ENCODE measurements at places on chromosomes 6 and 20.

- DNase-seq: no peak
Observed at GRCh38 chr6:84681693-84682326, 82.6 kb downstream of the TBX18 start.

GRCh38 chr20:22560817-22561216 lies 23.6 kb downstream of the FOXA2 start:
- DNase-seq: no peak

- peak; percentile 85 for DNase-seq
Observed at GRCh38 chr6:106098383-106099234, 12.5 kb downstream of the PRDM1 start.

GRCh38 chr6:159728531-159728964 lies 1.2 kb downstream of the WTAP start:
- DNase-seq: no peak

DNA sequence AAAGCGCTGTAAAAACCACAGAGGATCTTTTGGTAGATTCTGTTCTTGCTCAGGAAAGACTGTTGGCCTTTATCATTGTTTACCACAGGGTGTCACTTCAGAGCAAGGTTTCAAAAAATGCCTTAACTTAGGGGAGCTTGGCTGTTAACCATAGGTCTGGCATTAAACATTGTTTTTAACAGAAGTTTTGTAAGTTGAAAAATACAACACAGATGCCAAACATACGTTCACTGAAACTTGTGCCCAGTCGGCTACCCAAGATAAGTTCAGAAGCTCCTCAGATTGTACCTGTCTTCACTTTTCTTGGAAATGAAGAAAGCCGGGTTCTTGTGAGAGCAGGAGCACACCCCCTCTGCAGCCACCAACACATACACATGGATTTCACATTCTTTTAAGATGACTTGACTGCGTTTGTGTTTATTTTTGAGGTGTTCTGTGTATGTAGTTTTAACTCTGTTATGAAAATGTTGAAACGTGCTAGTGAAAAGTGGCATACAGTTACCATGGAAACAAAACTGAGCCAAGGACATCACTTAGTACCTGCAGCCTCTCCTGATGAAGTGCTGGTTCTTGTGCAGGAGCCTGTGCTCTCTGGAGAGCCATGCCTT lies 64.9 kb downstream of the SYCP2L start:
- DNase-seq: no peak

DNA sequence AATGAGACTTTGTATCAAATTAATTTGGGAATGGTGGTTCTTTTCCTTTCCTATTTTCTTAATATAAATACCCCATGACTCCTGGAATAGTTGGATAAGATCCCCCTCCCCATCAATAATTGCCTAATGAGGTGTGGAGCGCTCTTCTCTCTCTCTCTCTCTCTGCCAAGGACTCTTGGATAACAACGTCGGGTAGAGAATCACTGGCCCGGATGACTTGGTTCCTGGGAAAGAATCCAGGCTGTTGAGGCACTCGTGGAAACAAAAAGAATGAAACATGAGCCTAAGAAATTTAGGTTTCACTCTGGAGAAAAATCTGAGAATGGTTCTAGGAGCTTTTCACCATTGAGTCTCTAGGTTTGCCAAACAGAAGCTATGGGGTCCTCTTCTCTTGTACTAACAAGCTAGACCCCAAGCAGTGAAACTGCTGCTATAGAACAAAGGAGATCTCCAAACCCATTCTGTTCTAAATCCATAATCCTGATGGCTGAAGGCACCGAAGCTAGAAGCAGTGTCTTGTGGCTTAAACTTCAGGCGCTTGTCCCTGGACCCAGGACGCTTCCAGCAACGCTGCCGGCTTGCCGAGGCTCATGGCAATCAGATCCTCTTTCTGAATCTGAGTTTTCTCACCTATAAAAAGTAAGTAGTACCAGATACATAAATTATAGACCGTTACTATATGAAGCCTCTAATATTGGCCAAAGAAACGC lies 241.6 kb upstream of the BTBD3 start:
- DNase-seq: no peak

- no peak for DNase-seq
Observed at GRCh38 chr20:34141293-34141692, 29.2 kb upstream of the EIF2S2 start.

GRCh38 chr6:6006428-6007365 lies at the start of gene NRN1:
TSS of gene NRN1 (minus strand) at chr6:6006925. CDS start at chr6:6006749, 176 bp downstream.
- DNase-seq: no peak

- no peak for DNase-seq
Observed at GRCh38 chr20:56676001-56676400, 46.9 kb downstream of the TFAP2C start.

DNA sequence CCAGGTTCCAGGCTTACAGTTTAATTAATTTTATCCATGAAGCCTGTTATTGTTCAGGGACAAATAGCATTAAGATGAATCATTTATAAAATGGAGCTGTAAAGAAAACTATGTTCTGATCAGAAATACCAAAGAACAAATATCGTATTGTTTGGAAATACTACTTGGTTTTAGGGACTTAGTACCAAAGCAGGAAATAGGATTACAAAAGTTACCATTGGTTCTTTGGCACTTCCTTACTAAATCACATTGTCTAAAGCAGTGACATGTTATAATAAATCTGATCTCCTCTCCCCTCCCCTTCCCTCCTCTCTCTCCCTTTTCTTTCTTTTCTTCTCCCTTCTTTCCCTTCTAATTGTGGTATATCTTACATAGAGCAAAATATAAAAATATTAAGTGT lies 29.6 kb downstream of the CRYBG1 start:
- no peak for DNase-seq

- no peak for DNase-seq
Observed at GRCh38 chr6:64100702-64101303, 465.2 kb downstream of the PHF3 start.

DNA sequence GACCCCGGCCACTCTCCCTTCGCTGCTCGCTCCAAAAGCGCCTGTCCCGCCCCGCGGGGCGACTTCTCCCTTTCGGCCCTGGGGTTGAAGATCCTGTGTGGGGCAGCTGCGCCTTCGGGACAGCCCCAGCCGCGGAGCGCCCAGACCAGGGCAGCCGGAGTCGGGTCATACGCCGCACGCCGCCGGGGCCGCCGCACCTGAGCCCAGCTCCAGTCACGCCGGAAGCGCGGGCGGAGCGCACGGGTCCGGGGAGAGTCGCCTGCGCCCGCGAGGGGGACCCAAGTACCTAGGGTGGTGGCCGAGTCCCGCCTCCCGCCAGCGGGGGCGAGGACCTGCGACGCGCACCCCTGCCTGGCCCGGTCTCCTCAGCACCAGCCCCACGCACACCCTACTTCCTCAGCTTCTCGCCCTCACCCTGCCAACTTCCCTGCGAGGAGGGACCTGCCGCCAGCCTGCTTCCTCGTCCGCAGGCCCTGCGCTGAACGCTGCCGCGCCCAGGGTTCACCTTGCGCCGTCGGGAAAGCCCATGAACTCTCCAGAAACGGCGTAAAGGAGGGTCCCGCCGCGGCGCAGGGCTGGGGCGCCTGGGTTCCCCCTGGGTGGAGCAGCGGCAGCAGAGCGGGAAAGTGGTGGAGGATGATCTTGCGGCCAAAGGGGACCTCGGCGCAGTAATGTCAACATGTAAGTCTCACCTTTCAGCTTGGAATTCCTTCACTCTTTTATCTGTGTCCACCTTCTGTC lies at the start of gene ADGRG6:
Gene ADGRG6, plus strand, starts transcription at position 357 of the 741 bp plus-strand sequence. Its CDS starts 323 bp downstream, at position 680.
- peak; percentile 10 for DNase-seq

- no peak for DNase-seq
Observed at GRCh38 chr6:144722154-144722737, 437.1 kb downstream of the UTRN start.

- DNase-seq: no peak
Observed at GRCh38 chr6:43829470-43829869, 59.5 kb downstream of the VEGFA start.

DNA sequence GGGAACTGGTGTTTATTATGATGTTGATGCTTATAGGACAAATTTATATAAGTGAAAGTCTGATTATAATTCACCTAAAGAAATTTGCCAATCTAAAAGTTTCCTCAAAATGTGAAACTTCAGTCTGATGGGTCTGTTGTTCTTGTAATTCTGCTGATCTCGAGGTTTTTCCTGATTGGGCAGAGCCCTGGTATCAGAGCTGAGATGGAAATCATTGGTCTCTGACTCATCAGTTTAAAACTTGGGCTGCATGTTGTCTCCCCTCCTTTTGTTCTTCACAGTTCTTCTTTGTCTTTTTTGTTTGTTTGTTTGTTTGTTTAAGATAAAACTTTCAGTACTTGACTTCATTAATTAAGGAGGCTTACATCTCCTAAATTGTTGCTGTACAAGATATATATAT lies 5.9 kb downstream of the SMAP1 start:
- DNase-seq: no peak

DNA sequence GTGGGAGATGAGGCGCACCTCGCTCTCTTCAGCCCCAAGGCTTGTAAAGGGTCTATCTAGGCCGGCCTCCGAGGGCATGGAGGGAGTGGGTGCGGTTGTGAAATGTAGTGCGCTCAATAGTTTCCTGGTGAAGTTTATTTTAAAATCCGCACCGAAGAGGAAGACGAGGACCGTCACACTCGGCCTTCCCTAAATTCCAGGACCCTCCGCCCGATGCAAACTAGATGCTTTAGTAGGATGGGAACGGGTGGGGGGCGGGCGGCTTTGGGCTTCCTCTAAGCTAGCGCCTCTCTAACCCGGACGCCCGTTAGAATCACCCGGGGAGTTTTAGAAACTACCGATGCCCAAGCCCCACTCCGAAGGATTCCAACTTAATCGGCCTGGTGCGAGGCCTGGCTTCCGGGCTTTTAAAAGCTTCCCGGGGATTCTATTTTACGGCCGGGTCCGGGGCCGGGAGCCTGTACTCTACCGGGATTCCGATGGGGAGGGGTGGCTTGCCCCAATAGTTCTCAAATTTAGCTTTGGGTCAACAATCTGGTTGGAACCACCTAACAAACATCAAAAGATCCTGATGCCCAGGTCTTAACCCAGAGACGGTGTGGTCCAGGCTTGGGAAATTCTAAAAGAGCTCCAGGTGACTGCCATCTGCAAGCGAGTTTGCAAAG lies 548 bp upstream of the BCAS4 start:
- DNase-seq: no peak

GRCh38 chr6:33570806-33571636 lies 9.1 kb downstream of the BAK1 start:
- peak; percentile 84 for DNase-seq

DNA sequence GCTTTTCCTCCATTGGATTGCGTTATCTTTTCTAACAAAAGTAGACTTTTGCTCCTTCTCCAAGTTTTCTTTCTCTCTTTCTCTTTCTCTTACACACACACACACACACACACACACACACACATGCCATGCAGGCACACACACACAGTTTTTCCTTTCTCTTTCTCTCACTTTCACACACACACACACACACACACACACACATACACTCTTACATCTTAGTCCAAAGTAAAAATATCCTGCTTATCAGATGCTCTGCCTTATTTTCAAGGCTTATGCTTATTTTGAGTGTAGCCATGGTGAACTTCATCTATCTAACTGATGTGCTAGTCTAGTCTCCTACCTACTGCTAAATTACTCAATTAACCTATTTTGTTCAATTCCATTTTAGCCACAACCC lies 34.4 kb upstream of the RAB23 start:
- DNase-seq: no peak

DNA sequence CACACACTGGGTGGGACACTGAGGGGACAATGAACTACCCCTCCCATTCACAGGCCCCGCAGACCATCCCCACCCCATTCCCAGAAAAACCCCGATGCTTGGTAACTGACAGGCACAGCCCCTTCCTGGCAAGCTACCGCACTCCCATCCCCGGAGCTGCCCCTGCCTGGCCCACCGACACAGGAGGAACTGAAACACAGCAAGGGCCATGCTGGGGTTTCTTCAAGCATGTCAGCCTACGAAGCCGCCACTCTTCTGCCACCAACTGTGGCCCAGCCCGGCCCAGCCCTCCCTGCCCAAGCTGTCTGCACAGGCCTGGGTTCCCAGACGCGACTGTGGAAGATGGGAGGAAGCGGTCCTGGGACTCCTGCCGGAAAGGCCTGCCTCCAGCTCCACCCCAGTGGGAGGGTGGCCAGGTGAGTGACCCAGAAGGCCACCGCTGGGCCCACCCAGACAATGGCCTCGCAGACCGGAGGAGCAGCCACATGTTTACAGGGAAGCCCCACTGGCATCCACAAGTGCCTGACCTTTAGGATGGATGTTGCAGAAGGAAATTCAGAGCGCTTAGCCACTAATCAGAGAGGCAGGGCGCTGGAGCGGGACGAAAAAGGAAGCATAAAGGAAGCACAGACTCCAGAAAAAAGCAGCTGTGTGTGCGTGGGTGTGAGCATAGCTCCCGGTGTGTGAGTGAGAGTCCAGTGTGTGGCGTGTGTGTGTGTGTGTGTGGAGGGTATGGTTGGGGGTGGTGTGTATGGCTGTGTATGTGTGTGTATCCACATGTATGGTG lies 91.6 kb downstream of the PRND start:
- peak; percentile 19 for DNase-seq

DNA sequence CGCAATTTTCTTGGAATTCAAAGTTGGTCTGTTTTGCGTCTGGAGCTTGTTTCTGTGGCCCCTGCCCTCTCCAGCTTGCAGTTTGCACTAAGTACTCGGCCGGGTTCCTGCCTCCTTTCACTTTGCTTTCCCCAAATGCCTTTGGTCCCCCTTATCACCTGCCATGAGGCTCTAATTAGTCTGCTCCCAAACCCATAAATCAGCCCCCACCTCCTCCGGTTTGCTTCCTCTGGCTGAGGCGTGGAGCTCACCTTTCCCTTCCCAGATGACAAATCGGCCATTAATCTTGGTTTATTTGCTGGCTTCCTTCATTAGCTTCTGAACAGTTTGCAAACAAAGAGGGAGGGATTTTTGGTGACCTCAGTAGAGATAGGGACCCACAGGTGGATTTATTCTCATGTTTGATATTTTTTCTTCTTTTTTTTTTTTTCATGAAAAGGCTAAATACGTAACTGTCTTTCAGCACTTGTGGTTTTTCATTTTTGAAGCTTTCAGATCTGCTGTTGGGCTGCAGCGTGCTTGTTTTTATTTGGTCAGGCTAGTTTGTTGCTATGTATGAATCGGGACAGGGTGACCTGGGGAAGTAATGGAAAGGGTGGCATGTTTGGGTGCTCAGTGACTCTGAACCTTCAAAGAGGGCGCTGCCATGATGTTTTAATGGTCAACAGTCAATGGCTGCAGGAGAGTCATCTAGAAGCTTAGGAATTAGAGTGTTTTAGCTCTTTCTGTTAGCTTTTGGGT lies 121.7 kb upstream of the JAG1 start:
- DNase-seq: no peak

GRCh38 chr6:49634092-49634835 lies 2.4 kb downstream of the RHAG start:
- no peak for DNase-seq
